ENCODE measurements at places on chromosomes 1 and 21. TPM values are rescaled to one million over a fixed set of nuclear protein-coding genes. Genes with fewer than 3 reads are reported as not detected.

Gene LCE6A
- not detected for total RNA-seq

Gene S100A6
- 1,438 TPM for total RNA-seq

Gene RGS7
- not detected for total RNA-seq

Gene VCAM1
- 14.3 TPM for total RNA-seq

Gene EYA3
- 11.4 TPM for total RNA-seq

Gene CFHR3
- total RNA-seq, result not detected

Gene TENT5C
- total RNA-seq, result 0.15 TPM

Gene OXCT2
- total RNA-seq, result 1.8 TPM

Gene INSRR
- total RNA-seq, result not detected

Gene FAM76A
- total RNA-seq, result 15.2 TPM

Gene CYP4A11
- not detected for total RNA-seq

Gene CAMSAP2
- 20.1 TPM for total RNA-seq
